T-helper 22 cell (primary cell): ENCODE measurements at places on chromosomes 16 and 17.

DNA sequence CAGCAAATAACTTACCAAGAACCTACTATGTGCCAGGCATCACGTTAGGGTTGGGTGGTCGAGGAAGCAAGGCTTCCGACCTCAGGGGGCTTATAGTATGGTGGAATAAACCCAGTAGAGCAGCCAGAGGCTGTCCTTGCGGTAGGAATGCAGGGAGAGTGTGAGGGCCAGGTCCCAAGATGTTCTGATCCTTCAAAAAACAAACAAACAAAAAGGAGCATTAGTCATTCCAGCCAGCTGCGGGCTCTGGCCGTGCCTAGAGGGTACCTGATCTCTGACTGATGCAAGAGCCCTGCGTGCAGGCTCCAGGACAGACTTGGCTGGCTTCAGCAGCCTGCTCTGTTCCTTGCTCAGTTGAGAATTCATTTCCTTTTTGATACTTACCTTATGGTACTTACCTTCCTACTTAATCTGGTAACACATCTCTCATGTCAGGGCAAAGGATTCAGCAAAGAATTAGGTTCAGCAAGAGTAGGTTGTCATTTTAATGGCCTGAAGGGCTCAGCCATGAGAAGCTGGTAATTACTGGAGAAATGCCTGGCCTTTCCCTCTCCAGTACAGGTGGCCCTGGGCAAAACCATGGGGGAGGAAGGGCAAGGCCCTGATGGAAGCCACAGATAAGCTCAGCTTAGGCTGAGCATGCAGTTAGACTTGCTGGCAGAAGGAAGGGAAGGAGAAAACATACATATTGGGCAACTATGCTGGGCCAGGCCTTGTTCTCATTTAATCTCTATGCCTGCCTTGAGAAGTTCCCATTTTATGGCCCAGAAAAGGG lies 18.4 kb downstream of the CYB5D2 start:
- no peak for DNase-seq

- DNase-seq = no peak
These were observed 7.8 kb downstream of the NACA2 start for GRCh38 chr17:61583242-61583641.

GRCh38 chr16:86086471-86086870 lies 187.5 kb downstream of the IRF8 start:
- DNase-seq = no peak

DNA sequence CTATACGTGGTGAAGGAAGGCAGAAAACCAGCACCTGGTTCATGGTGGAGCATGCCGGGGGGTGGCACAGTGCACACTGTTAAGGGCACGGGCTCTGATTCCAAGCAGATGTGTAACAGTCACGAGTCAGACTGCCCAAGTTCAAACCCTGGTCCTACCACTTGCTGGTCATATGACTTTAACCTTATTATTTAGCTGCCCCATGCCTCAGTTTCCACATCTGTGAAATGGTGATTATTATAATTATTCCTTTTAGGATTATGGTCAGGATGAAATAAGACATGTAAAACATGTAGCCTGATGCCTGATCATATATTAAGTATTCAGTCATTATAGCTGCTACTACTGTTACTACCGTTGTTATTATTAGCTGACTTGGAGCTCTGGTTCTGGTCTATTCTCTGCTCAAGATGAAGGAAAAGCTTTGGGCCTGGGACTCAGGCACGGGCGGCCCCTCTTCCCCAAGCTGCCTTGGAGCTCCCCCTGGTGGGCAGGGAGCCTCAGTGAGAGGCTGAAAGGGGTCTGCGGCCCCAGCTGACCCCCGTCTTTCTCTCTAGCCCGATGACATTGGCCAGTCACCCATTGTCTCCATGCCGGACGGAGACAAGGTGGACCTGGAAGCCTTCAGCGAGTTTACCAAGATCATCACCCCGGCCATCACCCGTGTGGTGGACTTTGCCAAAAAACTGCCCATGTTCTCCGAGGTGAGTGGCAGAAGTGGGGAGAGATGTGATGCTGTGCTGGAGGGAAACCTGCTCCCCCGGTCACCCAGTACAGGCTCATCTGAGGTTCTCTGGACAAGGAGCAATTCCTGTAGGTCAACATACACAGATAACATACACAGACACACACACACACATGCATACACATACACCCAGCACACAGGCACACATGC lies 14.0 kb downstream of the NR1D1 start:
- DNase-seq = no peak

DNA sequence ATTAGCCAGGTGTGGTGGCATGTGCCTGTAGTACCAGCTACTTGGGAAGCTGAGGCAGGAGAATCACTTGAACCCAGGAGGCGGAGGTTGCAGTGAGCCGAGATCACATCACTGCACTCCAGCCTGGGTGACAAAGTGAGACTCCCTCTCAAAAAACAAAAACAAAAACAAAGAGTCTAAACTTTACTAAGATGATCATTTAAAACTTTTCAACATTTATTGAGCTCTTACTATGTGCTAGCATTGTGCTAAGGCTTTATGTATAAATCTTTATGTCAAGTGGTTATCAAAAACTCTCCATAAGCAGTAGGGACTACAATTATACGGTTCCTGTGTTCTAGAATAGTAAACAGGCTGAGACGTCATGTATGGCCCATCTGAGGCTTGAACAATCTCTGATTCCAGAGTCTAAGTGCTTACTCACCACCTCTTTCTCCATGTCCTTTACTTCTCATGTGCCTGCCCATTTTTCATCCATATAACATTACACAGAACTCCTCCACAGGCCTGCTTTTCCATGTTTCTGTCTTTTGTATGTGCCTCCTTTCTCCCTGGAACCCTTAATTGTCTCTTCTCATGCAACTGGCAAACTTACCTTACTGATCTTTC lies 66.7 kb downstream of the NUP88 start:
- no peak for DNase-seq

- DNase-seq = no peak
These were observed 1.7 kb downstream of the MAP2K3 start for GRCh38 chr17:21286066-21286770.

DNA sequence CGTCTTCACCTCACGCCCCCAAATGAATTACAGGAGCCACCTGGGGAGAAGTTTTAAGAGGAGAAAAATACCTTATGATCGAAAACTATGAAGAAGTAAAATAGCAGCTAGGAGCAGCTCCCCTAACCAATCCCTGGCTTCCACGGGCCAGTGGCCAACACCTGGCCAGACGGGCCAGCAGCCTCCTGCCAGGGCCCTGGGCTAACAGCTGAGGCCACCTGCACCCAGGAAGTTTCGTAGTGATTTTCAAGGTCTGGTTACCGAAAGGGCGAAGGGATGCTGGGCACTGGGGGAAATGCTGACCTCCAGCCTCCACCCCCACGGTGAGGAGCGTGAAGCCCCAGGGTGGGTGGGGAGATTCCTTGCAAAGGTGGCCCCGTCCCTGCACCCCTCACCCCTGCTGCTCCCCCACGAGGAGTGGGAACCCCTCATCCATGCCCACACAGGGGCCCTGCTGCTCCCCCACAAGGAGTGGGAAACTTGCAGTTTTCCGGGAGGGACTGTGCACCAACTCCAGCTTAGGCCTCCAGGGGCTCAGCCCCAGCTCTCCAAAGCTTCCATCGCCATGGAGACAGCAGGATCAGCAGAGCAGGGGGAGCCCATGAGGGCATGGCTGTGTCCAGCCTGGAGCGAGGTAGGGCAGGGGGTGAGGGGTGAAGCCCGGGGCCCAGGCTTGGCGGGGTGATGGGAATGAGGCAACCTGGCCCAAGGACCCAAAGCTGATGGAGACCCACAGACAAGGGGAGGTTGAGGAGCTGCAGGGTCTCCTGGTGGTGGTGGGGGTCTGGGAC lies 31.9 kb upstream of the ACSF3 start:
- no peak for DNase-seq

GRCh38 chr17:68973098-68973846 lies 18.1 kb upstream of the ABCA8 start:
- no peak for DNase-seq

- no peak for DNase-seq
These were observed 41.1 kb downstream of the MYO18A start for GRCh38 chr17:29138971-29139691.
